ENCODE measurements at places on chromosomes 11 and 22. TPM values are rescaled to one million over a fixed set of nuclear protein-coding genes. Genes with fewer than 3 reads are reported as not detected.

DNA sequence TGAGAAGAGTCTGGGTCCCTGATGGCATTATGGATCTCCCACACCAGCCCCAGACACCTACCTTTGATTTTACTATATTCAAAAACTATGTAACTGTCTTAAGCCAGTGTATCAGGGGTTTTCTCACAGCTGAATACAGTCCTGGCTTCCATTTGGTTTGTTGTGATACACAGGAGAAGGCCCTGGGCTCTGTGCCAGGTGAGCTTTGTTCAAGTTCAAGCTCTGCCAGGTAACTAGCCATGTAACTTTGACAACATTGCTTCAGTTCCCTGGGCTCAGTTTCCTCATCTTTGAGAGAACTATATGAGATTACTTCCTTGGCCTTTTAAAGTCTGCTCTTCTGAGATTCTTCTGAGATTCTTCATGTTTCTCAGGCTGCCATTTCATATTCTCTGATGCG lies 327.5 kb upstream of the TENM4 start:
- no peaks in the 10 kb centered on the region for H3K4me1 ChIP-seq
- no peaks in the 10 kb centered on the region for H3K27me3 ChIP-seq
- no peak overlapping the region for H3K4me3 ChIP-seq
- H3K27ac ChIP-seq: no peak overlapping the region
- no peak for DNase-seq

DNA sequence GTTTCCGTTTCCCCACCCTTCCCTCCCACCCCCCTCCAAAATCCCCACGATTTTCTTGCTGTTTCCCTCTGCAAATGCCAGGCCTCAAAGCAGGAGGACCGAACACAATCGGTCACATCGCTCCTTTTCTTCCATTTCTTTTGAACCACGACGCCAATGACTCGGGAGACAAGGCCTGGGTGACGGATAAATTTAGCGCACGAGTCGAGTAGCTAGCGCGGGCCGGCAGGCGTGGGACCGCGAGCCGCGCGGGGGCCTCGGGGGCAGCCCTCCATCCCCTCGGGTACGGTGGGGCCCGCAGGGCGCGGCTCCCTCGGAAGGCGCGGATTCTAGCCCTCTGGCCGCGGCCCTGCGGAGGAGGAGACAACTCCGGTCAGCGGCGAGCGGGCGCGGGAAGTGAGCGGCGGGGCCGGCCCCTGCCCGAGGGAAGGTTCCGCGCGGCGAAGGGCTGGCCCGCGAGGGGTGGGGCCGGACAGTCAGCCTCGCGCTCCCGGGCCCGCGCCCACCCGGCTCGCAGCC lies 414 bp downstream of the JOSD1 start:
- H3K4me3 ChIP-seq: peak overlapping the region; percentile 53
- peak; percentile 84 for DNase-seq
- peaks cover 12% of the 10 kb centered on the region for H3K4me1 ChIP-seq
- no peaks in the 10 kb centered on the region for H3K27me3 ChIP-seq
- peak overlapping the region; percentile 78 for H3K27ac ChIP-seq

DNA sequence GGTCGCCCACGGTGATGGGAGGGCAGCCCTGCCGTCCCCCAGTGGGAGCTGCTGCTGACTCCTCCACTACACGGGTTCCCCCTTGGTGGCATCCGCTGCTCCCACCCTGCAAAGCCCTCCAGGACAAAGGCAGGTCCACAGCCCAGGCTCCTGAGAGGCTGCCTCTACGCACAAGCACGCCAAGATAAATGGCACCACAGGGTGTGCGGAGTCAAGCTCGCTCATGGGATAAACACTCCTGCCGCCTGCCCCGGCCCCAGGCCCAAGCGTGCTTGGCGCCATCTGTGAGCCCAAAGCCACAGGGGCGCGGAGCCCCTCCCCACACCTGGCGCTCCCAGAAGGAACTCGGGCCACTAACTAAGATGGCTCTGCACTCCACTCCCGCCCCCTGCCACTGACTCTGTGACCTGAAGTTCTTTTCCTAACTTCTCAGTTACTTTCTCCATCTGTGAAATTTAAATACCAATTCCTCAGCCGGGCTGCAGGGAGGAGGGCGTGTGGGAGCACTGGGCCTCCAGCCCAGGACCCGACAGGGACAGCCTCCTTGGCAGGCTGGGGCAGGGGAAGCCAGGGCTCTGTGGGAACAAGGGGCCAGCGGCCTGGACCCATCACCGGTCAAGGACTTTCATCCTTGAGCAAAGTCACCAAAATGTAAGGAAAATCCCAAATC lies 14.9 kb downstream of the EHD1 start:
- no peak overlapping the region for H3K4me3 ChIP-seq
- peak overlapping the region; percentile 90 for H3K27ac ChIP-seq
- H3K4me1 ChIP-seq: no peaks in the 10 kb centered on the region
- H3K27me3 ChIP-seq: no peaks in the 10 kb centered on the region
- no peak for DNase-seq

GRCh38 chr22:18973264-18974031 lies 37.4 kb upstream of the PRODH start:
- H3K4me1 ChIP-seq: no peaks in the 10 kb centered on the region
- H3K36me3 ChIP-seq: no peaks in the 10 kb centered on the region
- no peak for DNase-seq
- no peak overlapping the region for H3K4me3 ChIP-seq
- H3K27ac ChIP-seq: no peak overlapping the region
- H3K27me3 ChIP-seq: no peaks in the 10 kb centered on the region

- H3K27me3 ChIP-seq: no peaks in the 10 kb centered on the region
- H3K4me1 ChIP-seq: no peaks in the 10 kb centered on the region
- no peak overlapping the region for H3K4me3 ChIP-seq
- no peaks in the 10 kb centered on the region for H3K36me3 ChIP-seq
Measured at GRCh38 chr22:22786301-22787115, 101.1 kb upstream of the IGLL5 start.

- H3K27ac ChIP-seq: no peak overlapping the region
- H3K4me3 ChIP-seq: no peak overlapping the region
- no peaks in the 10 kb centered on the region for H3K4me1 ChIP-seq
- no peak for DNase-seq
- H3K27me3 ChIP-seq: no peaks in the 10 kb centered on the region
Measured at GRCh38 chr11:2789331-2789730, 89.5 kb upstream of the KCNQ1OT1 start.

- H3K4me1 ChIP-seq: no peaks in the 10 kb centered on the region
- DNase-seq: no peak
- H3K36me3 ChIP-seq: no peaks in the 10 kb centered on the region
- H3K4me3 ChIP-seq: no peak overlapping the region
- H3K27ac ChIP-seq: no peak overlapping the region
Measured at GRCh38 chr11:127997594-127997993, 589.8 kb downstream of the ETS1 start.

DNA sequence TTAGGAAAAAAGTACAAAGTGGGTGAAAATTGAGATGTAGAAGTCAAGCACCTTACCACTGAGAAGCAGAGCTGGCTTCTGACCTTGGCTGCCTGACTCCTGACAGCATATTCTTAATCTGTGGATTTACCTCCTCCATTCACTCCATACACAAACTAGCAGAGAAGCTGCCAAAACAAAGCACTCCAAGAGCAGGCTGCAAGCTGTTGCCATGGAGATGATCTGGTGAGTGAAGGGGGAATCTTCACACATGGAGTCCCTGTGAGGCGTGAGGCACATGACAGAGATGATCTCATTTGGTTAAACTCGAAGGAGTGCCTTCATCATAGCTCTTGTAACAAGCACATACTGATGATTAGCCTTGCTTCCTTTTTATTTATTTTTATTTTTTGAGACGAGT lies 16.1 kb downstream of the COMMD9 start:
- peaks cover 2% of the 10 kb centered on the region for H3K36me3 ChIP-seq
- H3K4me3 ChIP-seq: no peak overlapping the region
- H3K4me1 ChIP-seq: no peaks in the 10 kb centered on the region
- no peaks in the 10 kb centered on the region for H3K27me3 ChIP-seq
- DNase-seq: no peak

DNA sequence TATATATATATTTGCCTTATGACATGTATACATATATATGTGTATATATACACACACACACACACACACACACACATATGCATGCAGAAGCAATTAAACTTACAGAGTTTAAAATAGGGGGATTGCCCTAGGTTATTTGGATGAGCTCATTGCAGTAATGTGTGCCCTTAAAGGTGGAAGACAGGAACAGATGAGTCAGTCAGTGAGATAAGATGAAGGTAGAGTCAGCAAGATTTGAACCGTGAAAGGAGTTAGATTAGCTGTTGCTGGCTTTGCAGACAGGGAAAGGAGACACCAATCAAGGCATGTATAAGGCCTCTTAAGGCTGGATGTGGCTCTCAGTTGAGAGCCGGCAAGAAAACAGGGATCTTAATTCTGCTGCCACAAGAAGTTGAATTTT lies 902.4 kb upstream of the RAG2 start:
- DNase-seq: no peak
- H3K27ac ChIP-seq: no peak overlapping the region
- H3K36me3 ChIP-seq: no peaks in the 10 kb centered on the region
- no peaks in the 10 kb centered on the region for H3K27me3 ChIP-seq
- no peak overlapping the region for H3K4me3 ChIP-seq

DNA sequence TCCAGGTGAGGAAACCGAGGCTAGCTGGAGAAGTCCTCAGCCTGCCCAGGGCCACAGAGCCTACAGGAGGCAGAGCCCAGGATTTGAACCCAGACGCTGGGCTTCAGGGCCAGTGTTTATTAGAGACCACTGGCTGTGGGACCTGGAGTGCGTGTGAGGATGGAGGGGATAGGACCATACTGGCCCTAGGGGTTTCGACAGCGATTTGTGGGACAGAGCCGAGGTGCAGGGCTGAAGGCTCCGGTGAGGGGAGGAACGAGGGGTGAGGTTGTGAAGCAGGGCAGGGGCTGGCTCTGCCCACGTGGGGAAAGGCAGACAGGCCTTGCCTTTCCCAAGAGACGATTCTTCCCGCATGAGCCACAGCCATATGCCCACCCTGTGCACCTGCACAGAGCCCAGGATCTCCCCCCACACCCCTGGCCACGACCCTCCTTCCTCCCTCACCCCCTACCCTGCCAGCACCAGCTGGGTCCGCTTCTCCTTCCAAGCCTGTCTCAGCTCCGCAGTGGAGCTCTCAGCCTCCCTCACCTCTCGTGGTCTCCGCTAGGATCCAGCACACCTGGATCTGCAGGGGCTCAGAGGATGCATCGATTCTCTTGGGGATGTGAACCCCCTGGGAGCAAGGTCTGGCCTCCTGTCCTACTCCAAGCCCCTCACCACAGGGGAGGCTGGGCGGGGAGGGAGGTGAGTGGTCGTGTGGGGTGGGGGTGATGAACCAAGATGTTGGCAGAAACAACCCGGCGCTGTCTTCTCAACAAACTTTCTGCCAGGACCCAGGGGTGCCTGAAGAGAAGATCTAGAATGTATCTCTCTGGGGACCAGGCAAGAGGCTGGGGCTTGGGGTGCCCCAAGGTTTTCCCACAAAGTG lies 58.4 kb downstream of the RTL6 start:
- H3K27ac ChIP-seq: no peak overlapping the region
- DNase-seq: no peak
- no peaks in the 10 kb centered on the region for H3K36me3 ChIP-seq
- no peaks in the 10 kb centered on the region for H3K4me1 ChIP-seq
- H3K4me3 ChIP-seq: no peak overlapping the region

APOL4 gene
- 0.82 TPM for polyA plus RNA-seq

OR6T1 gene
- polyA plus RNA-seq: not detected

CAT gene
- polyA plus RNA-seq: 69.5 TPM

PRAME gene
- polyA plus RNA-seq: not detected

Data from aorta (tissue), 5 donors.